ENCODE measurements at places on chromosomes 6 and 20.

- no peak for DNase-seq
Measured at GRCh38 chr20:25299806-25300205, 51.9 kb downstream of the PYGB start.

DNA sequence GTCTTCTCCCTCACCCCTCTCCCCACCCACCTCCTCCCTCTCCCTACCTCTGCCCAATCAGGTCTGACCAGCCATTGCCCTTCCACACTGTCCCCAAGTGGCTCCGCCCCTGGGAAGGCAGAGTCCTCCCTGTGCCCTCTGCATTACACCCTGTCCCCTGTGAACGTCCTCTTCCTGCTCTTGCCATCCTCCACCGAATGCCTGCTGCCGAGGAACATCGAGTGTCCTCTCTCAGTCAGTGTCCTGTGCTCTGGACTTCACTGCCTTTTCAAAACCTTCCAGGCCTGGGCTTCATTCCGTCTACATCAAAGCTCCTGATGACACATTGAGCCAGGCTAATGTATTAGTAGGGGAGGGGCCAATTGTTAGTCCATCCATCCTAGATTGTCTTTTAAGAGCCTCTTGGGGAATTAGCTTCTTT is 3.3 kb upstream of the PACSIN1 start:
- DNase-seq: no peak

GRCh38 chr6:13526727-13527670 is 39.6 kb upstream of the GFOD1 start:
- peak; percentile 18 for DNase-seq

GRCh38 chr6:36242161-36242560 is 27.7 kb upstream of the PNPLA1 start:
- no peak for DNase-seq

GRCh38 chr6:84027340-84028181 is 6.0 kb upstream of the MRAP2 start:
- DNase-seq: no peak

- no peak for DNase-seq
Measured at GRCh38 chr20:34388000-34388399, 24.9 kb downstream of the ITCH start.

DNA sequence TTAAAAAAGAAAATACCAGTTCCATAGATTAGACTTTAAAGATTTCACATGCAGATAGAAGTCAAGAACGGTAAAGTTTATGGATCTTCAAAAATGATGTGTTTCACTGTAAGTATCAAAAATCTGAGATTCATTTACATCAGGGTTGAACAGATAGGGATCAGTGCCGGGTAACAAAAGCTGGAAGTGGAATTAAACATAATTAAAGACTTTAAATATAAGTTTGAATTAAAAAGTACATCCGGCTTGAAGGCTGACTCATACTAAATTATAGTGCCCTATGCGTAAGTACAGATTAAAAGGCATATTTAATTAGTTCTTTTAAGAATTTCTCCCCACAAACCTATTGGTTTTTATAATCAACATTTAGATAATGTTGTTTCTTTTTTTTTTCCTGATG is 312.7 kb downstream of the PRL start:
- no peak for DNase-seq

- no peak for DNase-seq
Measured at GRCh38 chr6:111980143-111980542, 73.8 kb upstream of the CCN6 start.

DNA sequence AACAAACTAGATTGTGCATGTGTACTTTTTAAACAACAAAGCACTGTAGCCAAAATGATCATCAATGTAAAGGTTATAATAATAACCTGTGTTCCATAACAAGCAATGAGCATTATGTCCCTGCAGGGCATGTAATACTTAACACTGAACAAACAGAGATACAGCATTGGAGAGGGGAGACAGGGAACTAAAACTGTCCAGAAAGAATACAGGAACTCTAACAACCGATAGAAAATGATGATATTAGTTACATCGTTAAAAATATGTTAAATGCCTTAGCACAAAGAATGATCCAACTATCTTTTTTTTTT is 80.5 kb downstream of the COL9A1 start:
- DNase-seq: no peak

DNA sequence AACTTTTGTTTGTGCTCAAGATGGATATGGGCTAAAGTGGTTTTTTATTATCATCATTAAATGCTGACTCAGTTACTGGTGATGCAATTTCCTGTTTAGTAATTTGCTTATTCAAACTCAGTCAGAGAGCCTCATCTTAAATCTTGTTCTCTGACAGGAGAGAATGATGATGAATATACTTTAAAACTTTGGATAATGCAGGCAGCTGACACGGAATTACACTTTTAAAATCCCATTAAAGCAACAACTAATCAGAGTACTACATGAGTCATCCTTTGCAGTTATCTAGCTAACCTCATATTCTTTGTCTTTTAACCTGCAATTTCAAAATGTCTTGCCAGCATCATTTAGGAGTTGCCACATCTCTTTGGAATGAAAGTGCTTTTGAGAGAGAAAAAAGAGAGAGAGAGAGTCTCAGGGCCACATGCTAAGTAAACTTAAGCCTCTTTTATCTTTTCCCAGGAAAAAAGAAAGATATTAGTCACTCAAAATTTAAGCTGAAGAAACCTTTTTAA is 9.2 kb upstream of the C6orf141 start:
- no peak for DNase-seq

DNA sequence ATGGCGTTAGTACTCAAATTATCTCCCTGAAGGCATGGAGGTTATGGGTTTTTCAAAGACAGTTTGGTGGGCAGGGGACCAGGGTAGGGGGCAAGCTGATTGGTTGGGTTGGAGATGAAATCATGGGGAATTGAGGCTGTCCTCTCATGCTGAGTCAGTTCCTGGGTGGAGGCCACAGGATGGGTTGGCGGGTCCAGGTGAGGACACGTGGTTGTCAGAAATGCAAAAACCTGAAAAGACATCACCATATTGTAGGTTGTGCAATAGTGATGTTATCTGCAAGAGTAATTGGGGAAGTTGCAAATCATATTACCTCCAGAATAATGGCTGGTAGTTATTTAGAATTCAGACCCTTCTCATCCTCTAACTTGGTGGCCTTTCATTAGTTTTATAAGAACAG is 30.1 kb downstream of the GPX6 start:
- DNase-seq: no peak

DNA sequence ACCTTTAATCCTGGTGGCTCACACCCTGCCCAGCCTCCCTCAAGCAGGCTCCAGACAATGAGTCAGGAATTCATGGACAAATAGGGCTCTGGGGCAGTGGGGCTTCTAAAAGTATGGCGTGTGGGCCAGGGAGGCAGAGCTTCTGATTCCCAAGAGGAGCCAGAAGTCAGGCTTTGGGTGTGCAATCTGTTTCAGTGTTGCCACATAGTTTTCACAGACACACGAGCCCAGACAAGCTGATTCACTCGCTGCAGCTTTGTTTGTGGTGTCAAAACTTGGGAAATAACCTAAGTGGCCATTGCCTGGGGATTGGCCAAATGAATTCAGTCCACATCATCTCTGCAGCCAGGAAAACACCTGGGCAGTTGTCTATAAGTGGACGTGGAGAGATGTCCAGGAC is 9.2 kb downstream of the PEDS1 start:
- no peak for DNase-seq

DNA sequence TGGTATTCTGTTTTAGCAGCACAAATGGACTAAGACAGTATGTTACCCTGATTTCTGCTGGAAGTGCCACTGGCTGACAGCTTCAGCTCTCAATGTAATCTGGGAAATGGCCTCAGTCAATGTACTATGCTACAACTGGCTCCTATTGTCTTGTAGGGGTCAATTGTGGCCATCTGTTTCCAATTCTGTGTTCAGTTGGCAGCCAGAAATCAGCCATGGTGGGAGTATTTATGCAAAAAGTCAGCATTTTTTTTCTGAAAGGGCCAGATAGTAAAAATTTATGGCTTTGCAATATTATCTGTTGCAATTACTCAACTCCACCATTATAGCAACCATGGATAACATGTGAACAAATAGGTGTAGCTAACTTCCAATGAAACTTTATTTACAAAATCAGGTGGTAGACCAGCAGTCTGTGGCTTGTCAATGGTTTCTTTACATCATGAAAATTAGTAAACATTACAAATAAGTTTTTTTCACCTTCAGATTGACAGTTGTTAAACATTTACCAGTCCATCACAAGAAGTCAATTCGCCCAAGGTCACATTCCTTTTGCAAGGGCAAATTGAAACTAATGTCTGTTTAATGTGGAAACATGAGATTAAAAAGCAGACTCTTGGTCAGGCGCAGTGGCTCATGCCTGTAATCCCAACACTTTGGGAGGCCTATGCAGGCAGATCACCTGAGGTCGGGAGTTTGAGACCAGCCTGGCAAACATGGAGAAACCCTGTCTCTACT is 58.3 kb upstream of the TSHZ2 start:
- no peak for DNase-seq

DNA sequence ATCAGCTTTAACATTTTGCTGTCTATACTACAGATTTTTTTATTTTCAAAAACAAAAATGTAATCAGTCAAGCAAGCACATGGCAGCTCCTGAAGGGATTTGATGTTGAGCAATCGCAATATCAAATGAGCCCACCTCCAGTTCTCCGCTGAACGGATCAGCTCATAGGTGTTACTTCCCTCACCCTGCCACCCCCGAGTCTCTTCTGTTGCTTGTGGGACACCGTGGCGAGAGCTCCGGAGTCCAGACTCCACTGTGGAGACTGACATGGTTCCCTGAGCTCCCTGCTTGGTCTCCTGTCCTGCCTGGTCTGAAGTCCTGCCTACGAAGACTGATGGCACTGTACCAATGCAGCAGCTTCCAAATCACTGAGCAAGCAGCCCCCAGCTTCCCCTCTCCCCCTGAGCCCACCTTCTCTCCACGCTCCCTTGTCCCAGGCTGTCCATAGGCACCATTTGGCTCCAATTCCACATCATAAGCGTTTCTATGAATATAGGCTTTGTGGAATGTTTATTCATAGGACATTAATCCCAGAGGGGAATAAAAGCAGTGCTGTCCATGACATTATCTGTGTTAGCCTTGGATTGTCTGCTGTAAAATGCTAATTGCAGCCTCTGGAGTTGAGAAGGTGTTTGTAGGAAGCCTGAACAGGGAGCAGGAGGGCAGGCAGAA is 162.2 kb downstream of the LY86 start:
- DNase-seq: no peak

DNA sequence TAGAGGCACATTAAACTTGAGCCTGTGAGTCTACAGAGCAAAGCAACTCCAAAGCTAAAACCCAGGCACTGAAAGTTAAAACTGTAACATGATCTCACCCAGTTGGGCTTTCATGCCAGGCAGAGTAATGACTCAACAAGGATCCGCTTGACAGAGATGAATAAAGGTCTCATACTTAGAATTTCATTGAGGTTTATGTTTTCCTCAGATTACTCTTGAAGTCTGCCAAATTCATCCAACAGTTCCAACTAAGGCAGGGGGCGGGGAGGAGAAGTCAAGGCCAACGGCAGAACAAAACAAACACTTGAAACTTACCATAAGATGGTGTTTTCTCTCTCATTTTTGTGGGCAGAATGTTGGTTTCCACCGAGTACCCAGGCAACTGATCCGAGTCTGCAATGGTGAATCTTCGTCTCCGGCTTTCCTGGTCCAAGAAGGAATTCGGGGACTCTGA is 54.0 kb upstream of the IPCEF1 start:
- no peak for DNase-seq

- no peak for DNase-seq
Measured at GRCh38 chr6:70381417-70381782, 31.9 kb upstream of the FAM135A start.

DNA sequence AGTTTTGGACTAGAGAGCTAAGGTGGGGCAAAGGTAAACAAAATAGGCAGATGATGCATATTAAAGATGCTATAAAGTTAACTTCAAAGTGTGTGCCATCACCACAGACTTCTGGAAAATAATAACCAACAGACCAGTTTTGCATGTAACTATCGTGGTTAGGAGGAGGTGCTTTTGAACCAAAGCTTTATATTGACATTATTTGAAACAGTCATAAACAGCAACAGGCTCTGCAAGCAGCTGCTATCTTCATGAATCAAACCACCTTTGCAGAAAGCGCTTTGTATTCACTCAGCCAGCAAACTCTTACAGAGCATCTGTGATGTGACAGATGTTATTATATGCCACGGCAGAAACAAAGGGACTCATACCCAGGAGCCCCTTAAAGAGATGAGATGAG is 81.9 kb downstream of the CRYBG1 start:
- no peak for DNase-seq

- DNase-seq: no peak
Measured at GRCh38 chr6:104653781-104654180, 205.9 kb downstream of the HACE1 start.

- DNase-seq: no peak
Measured at GRCh38 chr6:106163966-106164877, 78.1 kb downstream of the PRDM1 start.

GRCh38 chr20:8808202-8808535 is 260.7 kb upstream of the PLCB4 start:
- DNase-seq: no peak

GRCh38 chr6:128848212-128848935 is 34.6 kb upstream of the LAMA2 start:
- no peak for DNase-seq

DNA sequence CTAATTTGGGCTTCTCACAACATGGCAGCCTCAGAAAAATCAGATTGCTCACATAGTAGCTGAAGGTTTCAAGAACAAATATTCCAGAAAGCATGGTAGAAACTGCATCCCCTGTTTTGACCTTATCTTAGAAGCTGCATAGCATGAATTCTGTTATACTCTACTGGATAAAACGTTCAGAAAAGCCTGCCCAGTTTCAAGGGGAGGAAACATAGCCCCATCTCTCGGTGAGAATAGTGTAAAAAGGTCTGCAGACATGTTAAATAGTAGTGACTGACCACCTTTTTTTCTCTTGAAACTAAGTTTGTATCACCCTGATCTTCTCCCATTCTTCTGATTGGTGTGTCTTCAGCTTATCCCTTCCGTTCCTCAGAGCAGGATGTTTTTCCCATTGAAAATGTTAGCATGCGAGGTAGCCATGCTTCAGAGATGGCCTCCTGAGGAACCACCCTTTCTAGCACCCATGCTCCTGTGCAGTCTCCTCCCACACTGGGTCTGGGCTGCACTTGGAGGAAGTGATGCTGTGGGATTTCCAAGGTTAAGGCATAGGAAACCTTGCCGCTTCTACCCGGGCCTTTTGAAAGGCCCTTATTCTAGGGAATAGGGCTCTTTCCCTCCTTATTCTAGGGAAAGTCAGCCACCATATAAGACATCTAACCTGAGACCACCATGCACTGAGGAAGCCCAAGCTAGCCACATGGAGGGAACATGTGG is 50.1 kb downstream of the MARCKS start:
- no peak for DNase-seq

- DNase-seq: no peak
Measured at GRCh38 chr6:104795363-104795762, 64.4 kb downstream of the HACE1 start.

- DNase-seq: no peak
Measured at GRCh38 chr6:96621983-96622382, 59.1 kb downstream of the FHL5 start.

GRCh38 chr6:32952817-32953739 is at the start of gene HLA-DMA:
Gene HLA-DMA (minus strand): TSS chr6:32953097. CDS start chr6:32953036, 61 bp downstream.
- peak; percentile 65 for DNase-seq

- DNase-seq: peak; percentile 94
Measured at GRCh38 chr6:6696867-6697531, 108.5 kb downstream of the LY86 start.

- DNase-seq: no peak
Measured at GRCh38 chr20:47971058-47971791, 185.9 kb upstream of the SULF2 start.
